ENCODE measurements at places on chromosomes 3 and 15. TPM values are rescaled to one million over a fixed set of nuclear protein-coding genes. Genes with fewer than 3 reads are reported as not detected.

Gene MKRN2OS
- total RNA-seq = not detected

Gene TICRR
- total RNA-seq = 0.22 TPM

Gene NLGN1
- not detected for total RNA-seq

Gene LDHAL6B
- total RNA-seq = not detected

Gene GCNT3
- not detected for total RNA-seq
